WTC11 (cell line): ENCODE measurements at places on chromosomes 6 and 20. TPM values are rescaled to one million over a fixed set of nuclear protein-coding genes. Genes with fewer than 3 reads are reported as not detected.

REV3L gene
- 5.0 to 5.7 TPM (median 5.2 TPM) in 3 replicates for total RNA-seq

AGER gene
- total RNA-seq = 17.7 to 20.0 TPM (median 18.1 TPM) in 3 replicates

COL9A3 gene
- 115 to 136 TPM (median 123 TPM) in 3 replicates for total RNA-seq

COL10A1 gene
- total RNA-seq = 0.07 to 0.32 TPM in 2 of 3 replicates, not detected in the other

PXT1 gene
- total RNA-seq = 0.15 TPM in 1 of 3 replicates, not detected in the others

C20orf144 gene
- total RNA-seq = 0.09 to 0.21 TPM (median 0.14 TPM) in 3 replicates

FRK gene
- total RNA-seq = 0.13 to 0.18 TPM (median 0.16 TPM) in 3 replicates

TPD52L1 gene
- 12.4 to 17.7 TPM (median 15.0 TPM) in 3 replicates for total RNA-seq

TAGAP gene
- total RNA-seq = 0.22 to 0.27 TPM (median 0.27 TPM) in 3 replicates

RNF144B gene
- 4.9 to 8.2 TPM (median 5.7 TPM) in 3 replicates for total RNA-seq

SLC22A7 gene
- not detected in 3 replicates for total RNA-seq

DZANK1 gene
- total RNA-seq = 6.1 to 8.2 TPM (median 7.7 TPM) in 3 replicates
